ENCODE measurements at places on chromosomes 12 and 14. TPM values are rescaled to one million over a fixed set of nuclear protein-coding genes. Genes with fewer than 3 reads are reported as not detected.

GRCh38 chr12:105457026-105457425, 126.5 kb downstream of the C12orf75 start:
- no peaks in the 10 kb centered on the region for H3K36me3 ChIP-seq
- DNase-seq = no peak
- H3K4me3 ChIP-seq = no peak overlapping the region
- no peak overlapping the region for H3K27ac ChIP-seq
- no peaks in the 10 kb centered on the region for H3K4me1 ChIP-seq

C12orf50 gene
- 0.17 TPM for total RNA-seq

RAD51B gene
- total RNA-seq = 16.7 TPM

RIPK3 gene
- not detected for total RNA-seq

LUM gene
- not detected for total RNA-seq

- peak; percentile 21 for DNase-seq
- no peaks in the 10 kb centered on the region for H3K27me3 ChIP-seq
- H3K4me3 ChIP-seq = no peak overlapping the region
- no peaks in the 10 kb centered on the region for H3K4me1 ChIP-seq
Observed at GRCh38 chr12:131494216-131494615, 216.7 kb upstream of the SFSWAP start.

GRCh38 chr12:76180401-76181277, 96.2 kb upstream of the NAP1L1 start:
- no peaks in the 10 kb centered on the region for H3K27me3 ChIP-seq
- no peak overlapping the region for H3K27ac ChIP-seq
- no peaks in the 10 kb centered on the region for H3K4me1 ChIP-seq
- H3K4me3 ChIP-seq = no peak overlapping the region

- H3K4me3 ChIP-seq = no peak overlapping the region
- H3K27me3 ChIP-seq = no peaks in the 10 kb centered on the region
- peaks cover 64% of the 10 kb centered on the region for H3K36me3 ChIP-seq
- H3K27ac ChIP-seq = no peak overlapping the region
- H3K4me1 ChIP-seq = no peaks in the 10 kb centered on the region
Observed at GRCh38 chr14:76784881-76785280, 23.6 kb downstream of the VASH1 start.

GRCh38 chr12:39505023-39505422, 62.1 kb upstream of the KIF21A start:
- H3K36me3 ChIP-seq = no peaks in the 10 kb centered on the region
- no peaks in the 10 kb centered on the region for H3K27me3 ChIP-seq

GRCh38 chr14:63212776-63213500, 8.7 kb downstream of the RHOJ start:
- H3K36me3 ChIP-seq = peaks cover 2% of the 10 kb centered on the region
- DNase-seq = no peak
- H3K4me3 ChIP-seq = no peak overlapping the region
- no peaks in the 10 kb centered on the region for H3K27me3 ChIP-seq

OTOGL gene
- total RNA-seq = 0.11 TPM

CMA1 gene
- total RNA-seq = not detected

ACSM4 gene
- total RNA-seq = not detected

- H3K4me3 ChIP-seq = no peak overlapping the region
- DNase-seq = peak; percentile 88
- H3K27ac ChIP-seq = no peak overlapping the region
Observed at GRCh38 chr12:122867691-122868461, 28.0 kb downstream of the VPS37B start.

- H3K27me3 ChIP-seq = no peaks in the 10 kb centered on the region
- no peak overlapping the region for H3K27ac ChIP-seq
- no peaks in the 10 kb centered on the region for H3K4me1 ChIP-seq
- H3K36me3 ChIP-seq = no peaks in the 10 kb centered on the region
Observed at GRCh38 chr12:132167611-132168310, 23.5 kb downstream of the NOC4L start.

DNA sequence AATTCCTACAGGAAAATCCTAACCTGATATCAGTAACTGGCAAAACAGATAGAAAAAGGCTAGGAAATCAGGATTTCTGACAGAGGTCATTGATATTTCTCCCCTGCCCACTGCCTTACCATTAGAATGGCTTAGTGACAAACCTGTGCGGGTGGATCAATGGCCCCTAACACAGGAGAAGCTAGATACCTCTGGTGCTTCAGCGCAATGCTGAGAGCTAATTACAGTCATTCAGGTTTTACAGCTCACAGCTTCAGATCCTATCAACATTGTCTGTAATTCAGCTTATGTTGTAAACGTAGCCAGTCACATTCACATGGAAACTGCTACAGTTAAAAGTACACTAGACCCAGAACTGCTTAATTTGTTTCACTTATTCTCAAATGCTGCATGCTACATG, 17.4 kb upstream of the SLC10A1 start:
- DNase-seq = no peak
- H3K27ac ChIP-seq = no peak overlapping the region
- H3K4me3 ChIP-seq = no peak overlapping the region
- no peaks in the 10 kb centered on the region for H3K4me1 ChIP-seq
- no peaks in the 10 kb centered on the region for H3K27me3 ChIP-seq

DNA sequence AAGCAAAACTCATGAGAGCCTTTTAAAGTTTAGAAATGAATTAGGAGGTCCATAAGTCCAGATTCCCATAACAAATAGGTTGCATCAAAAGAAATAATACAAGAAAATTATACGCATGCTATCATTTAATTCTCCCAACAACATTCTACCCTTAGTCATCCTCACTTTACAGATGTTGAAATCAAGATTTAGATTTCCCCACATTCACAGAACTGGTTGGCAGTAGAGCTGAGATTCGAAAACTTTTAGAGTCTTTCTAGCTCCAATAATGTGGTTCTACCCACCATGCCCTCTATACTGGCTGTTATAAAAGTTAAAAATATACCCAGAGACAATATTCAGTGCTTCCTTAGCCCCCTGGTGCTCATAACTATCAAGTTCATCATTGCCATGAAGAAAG, 56.6 kb upstream of the METAP2 start:
- H3K4me1 ChIP-seq = no peaks in the 10 kb centered on the region
- no peaks in the 10 kb centered on the region for H3K36me3 ChIP-seq
- H3K27ac ChIP-seq = no peak overlapping the region

- no peak overlapping the region for H3K4me3 ChIP-seq
- no peaks in the 10 kb centered on the region for H3K27me3 ChIP-seq
- DNase-seq = no peak
- no peaks in the 10 kb centered on the region for H3K4me1 ChIP-seq
- no peak overlapping the region for H3K27ac ChIP-seq
- peaks cover 14% of the 10 kb centered on the region for H3K36me3 ChIP-seq
Observed at GRCh38 chr12:119399301-119399700, 64.8 kb downstream of the CCDC60 start.

GLIPR1L2 gene
- total RNA-seq = 0.09 TPM
